ENCODE measurements at places on chromosomes 3 and 15.

GRCh38 chr3:4294616-4295327, 8.4 kb upstream of the SETMAR start:
- H3K27me3 ChIP-seq = no peaks in the 10 kb centered on the region
- H3K27ac ChIP-seq = no peak overlapping the region
- H3K36me3 ChIP-seq = no peaks in the 10 kb centered on the region
- DNase-seq = no peak
- no peaks in the 10 kb centered on the region for H3K4me1 ChIP-seq
- no peak overlapping the region for H3K4me3 ChIP-seq

GRCh38 chr15:39919411-39919747, 687 bp downstream of the GPR176 start:
- peaks cover 4% of the 10 kb centered on the region for H3K27me3 ChIP-seq
- no peak for DNase-seq

- no peaks in the 10 kb centered on the region for H3K4me1 ChIP-seq
- no peaks in the 10 kb centered on the region for H3K27me3 ChIP-seq
- DNase-seq = peak; percentile 90
- H3K36me3 ChIP-seq = no peaks in the 10 kb centered on the region
- no peak overlapping the region for H3K4me3 ChIP-seq
These were observed 53.4 kb downstream of the SRGAP3 start for GRCh38 chr3:9196020-9196419.

DNA sequence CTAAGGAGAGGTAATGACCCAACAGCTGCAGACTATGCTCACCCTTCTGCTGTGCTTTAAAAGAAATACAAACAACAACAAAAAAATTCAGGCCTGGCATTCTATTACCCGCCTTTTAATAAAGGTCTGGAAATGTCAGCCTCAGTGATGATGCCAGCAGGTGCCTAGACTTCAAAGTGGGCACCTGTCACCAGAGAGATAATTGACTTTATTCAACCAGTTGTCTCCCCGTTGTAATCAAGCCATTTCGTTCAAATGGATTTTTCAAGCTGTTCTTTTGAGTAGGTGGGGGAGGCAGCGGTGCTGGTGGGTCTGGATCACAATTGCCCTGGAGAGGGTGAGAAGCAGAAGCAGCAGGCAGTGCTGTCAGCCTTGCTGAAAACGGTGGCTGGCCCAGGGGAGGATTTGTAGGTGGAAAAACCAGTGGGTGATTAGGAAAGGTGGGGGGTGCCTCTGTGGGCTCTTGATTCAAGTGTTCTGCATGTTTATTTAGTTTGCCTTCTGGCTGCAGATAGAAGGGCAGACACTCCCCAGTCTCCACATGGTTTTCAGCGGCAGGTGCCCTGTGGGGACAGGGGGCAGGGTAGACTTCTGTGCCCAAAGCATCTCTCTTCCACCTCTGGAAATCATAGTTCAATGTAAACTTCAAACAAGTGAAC, 300.2 kb upstream of the SLCO3A1 start:
- DNase-seq = no peak
- H3K4me3 ChIP-seq = no peak overlapping the region
- no peaks in the 10 kb centered on the region for H3K36me3 ChIP-seq
- no peaks in the 10 kb centered on the region for H3K27me3 ChIP-seq
- no peak overlapping the region for H3K27ac ChIP-seq
- no peaks in the 10 kb centered on the region for H3K4me1 ChIP-seq

DNA sequence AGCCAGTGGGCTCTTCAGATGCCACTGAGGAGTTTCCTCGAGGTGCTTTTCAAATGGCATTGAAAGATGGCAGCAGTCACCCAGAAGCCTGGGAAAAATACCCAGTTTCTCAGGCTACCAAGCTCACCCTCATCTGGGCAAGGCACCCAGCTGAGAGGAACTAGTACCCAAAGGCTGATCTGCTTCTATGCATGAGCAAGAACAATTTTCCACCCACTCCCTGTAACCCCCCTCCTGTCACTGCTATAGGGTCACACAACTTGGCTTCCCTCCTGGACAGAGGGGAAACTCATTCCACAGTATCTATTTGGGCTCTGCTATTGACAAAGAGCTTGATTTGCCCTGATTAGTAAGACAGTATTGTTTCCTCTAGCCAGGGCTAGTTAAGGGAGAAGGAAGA, 31.9 kb downstream of the THRB start:
- no peak overlapping the region for H3K27ac ChIP-seq
- H3K4me1 ChIP-seq = no peaks in the 10 kb centered on the region
- H3K27me3 ChIP-seq = no peaks in the 10 kb centered on the region
- H3K4me3 ChIP-seq = no peak overlapping the region
- no peaks in the 10 kb centered on the region for H3K36me3 ChIP-seq
- no peak for DNase-seq
